ELF-1 (cell line): ENCODE measurements at places on chromosomes 5 and 9.

GRCh38 chr9:136623842-136624183 lies 38.9 kb upstream of the EGFL7 start:
- DNase-seq = no peak

DNA sequence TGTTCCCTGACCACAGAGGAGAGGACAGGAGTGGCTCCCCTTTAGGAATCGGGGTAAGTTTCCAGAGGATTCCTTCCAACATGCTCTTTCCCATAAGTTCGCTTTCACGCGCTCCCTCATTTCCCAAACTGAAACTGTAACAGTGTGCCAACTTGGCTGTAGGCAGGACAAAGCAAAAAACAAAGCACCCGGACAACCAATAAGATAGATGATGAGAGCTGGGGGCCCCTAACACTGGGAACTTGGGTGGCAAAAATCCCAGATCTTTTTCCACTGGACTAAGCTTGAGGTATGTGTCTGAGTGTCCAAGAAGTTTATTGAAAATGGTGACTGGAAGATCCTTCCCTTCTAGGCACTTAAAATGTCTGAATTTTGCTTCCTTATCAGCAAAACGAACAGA lies 258.7 kb upstream of the IL12B start:
- no peak for DNase-seq

DNA sequence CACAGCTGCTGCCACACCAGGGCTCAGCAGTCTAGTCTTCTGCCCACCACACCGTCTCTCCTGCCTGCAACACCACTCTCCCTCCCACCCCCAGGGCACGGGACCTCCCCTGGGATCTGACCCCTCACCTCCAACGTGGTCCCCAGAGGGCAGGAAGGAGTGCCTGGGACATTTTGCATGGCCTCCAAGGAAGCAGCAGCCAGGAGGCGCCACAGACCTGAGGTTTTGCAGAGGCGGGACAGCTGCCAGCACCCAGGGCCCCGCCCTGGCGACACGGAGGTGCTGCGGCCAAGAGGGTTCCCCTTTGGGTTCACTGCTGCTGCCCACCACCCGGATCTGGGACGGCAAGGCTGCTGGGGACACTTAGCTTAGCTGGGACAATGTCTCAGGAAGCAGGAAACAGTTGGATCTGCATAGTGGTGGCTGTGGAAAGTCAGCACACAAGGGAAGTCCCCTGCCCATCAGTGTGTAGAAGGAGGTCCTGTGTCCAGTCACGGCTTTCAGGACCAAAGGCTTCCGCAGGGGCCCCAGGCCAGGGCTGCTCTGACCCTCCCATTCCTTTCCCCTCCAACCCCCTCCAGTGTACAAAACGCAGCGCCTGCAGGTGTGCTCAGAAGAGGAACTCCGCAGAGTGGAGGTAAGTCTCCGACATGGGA lies 13.8 kb downstream of the PROP1 start:
- peak; percentile 69 for DNase-seq

- DNase-seq = no peak
Observed at GRCh38 chr5:152097128-152097527, 172.5 kb upstream of the GLRA1 start.

DNA sequence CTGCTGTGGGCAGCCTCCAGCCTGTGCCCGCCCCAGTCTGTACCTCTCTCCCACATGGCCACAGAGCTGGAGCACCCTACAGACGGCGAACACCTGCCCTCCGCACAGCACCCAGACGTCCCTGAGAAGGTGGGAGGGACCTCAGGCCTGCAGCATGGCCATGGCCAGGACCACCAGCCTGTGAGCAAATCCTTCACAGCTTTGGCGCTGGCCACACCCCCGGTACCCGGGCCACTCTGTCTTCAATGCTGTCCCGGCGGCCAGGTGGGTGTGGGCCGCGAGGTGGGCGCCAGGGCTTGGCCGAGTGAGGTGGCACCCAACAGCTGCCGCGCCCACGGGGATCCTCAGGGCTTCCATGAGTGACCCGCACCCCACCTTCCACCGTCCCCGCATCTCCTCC lies 18.7 kb downstream of the NOTCH1 start:
- no peak for DNase-seq

- no peak for DNase-seq
Observed at GRCh38 chr5:72503888-72504491, 3.2 kb downstream of the ZNF366 start.

DNA sequence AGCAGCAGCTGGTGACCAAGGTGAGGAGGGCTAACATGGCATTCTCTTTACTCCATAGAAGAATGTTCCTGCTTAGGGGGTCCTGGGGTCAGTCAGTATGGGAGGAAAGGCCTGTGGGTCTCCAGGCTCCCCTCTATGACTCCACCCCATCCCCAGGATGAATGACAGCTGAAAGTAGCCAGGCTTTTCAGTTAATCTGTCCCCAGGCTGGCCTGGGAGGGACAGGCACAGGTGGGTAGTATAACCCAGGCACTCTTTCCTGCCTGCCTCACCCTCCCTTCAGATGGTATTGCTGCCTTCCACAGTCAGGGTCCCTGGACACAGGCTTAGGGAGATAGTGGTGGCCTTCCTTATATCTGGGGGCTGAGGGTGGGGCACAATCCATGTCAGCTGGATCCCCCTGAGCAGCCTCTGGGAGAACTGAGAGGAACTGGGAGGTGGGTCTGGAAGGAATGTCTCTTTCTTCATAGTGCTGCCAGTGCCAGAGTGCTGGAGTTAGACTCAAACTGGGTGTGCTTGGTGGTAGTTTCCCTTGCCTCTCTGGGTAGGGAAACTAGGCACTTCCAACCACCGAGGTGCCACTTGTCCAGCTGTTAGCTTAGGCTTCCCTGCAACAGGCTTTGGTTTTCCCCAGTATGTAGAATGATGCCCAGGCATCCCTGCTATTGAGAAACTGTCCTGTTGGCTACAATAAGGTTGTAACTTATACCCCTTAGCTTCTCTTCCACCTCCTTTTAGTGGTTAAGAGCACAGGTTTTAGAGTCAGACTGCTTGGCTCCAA lies 27.8 kb downstream of the LARP1 start:
- DNase-seq = no peak

GRCh38 chr5:147223343-147223742 lies 11.5 kb upstream of the STK32A start:
- DNase-seq = no peak

GRCh38 chr5:36723912-36724311 lies 117.5 kb downstream of the SLC1A3 start:
- DNase-seq = no peak

GRCh38 chr5:74464512-74465209 lies 175.9 kb downstream of the ENC1 start:
- no peak for DNase-seq

GRCh38 chr5:108295578-108296368 lies 86.1 kb downstream of the FBXL17 start:
- DNase-seq = no peak

- no peak for DNase-seq
Observed at GRCh38 chr5:76482984-76483383, 79.9 kb downstream of the IQGAP2 start.

DNA sequence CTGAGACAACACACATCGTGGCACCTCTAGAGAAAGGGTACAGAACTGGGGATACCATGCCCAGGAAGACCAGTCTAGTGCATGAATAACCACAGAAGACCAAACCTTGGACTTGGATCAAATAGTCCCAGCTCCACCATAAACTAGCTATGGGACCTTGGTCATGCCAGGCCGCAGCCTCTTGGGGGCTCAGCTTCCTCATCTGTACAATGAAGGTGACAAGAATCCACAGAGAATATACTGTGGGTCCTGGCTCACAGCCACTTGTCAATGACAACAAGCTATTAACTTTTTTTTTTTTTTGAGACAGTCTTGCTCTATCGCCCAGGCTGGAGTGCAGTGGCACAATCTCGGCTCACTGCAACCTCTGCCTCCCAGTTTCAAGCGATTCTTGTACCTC lies 3.9 kb downstream of the KYAT1 start:
- DNase-seq = no peak
